MV-4-11 (cell line): ENCODE measurements at places on chromosomes 16 and 17.

GRCh38 chr16:21592191-21592590 is 7.2 kb upstream of the METTL9 start:
- no peak for DNase-seq

DNA sequence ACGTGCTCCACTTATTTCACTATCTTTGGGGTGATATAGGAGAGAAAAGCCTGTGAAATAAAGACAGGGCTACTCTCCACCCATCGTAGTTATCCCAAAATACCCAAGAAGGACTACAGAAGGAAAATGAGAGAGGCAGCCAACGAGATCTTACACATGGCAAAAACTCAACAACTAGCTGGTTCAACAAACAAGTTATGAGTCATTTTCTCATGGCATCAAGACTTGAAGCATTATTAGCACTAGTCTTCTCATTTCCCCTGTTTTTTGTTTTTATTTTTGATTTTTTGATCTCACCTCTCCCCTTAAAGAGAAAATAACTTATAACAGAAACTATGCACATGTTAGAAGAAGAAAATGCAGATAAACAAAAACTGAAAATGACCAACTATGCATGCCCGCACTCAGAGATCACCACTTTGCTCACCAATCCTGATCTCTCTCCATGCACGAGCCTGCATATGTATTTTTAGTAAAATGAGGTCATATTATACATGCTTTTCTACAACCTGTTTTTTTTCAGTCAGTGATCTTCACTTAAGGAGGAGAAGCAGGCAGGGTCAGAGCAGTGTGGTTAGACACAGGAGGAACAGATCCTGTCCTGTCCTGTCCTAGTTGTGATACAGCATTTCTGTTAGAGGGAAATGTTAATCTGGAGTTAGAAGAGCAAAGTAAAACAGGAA is 22.8 kb downstream of the FAM117A start:
- DNase-seq, result peak; percentile 91

- DNase-seq, result no peak
Measured at GRCh38 chr17:7577327-7578199, 1.9 kb upstream of the CD68 start.

DNA sequence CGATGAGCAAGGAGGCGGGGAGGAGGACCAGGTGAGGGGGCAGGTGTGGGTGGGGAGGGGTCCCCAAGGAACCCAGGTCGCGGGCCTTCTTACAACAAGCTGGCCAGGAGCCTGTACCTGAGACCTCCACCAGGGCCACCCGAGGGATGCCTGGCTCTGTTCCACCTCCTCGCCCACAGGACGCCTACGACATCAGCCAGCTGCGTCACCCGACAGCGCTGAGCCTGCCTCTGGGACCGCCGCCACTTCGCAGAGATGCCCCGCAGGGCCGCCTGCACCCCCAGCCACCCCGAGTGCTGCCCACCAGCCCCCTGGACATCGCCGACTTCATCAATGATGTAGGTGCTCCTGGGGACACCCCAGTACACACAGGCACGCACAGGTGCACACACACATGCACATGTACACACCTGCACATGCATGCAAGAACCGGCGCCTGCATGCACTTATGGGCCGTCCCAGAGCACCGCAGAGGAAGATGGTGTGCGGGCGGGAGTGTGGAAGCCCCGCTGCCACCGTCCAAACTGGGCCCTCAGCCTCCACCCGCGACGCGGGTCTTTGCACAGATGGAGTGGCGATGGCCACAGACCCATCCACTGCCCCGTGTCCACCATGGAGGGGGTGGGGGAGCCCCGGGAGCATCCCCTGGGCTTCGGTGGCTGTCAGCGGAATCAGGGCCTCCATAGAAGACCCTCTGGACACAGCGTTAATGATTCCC is 6.6 kb downstream of the SLC22A31 start:
- no peak for DNase-seq

DNA sequence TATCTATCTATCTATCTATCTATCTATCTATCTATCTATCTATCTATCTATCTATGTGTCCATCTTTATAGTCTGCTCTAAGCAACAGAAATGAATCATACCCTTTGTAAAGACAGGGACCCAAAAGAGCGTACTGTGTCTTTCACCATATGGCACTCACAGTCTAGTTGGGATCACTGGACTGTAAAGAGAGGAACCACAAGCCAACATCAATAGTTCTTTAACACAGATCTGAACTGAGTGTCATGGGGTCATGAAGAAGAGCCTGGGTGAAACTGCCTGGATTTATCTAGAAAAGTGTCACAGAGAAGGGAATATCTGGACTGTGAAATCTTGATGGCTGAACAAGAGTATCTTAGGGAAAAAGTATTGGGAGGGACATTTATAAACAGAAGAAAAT is 619.1 kb upstream of the SOX9 start:
- DNase-seq, result no peak
